ENCODE measurements at places on chromosomes 11 and 22.

DNA sequence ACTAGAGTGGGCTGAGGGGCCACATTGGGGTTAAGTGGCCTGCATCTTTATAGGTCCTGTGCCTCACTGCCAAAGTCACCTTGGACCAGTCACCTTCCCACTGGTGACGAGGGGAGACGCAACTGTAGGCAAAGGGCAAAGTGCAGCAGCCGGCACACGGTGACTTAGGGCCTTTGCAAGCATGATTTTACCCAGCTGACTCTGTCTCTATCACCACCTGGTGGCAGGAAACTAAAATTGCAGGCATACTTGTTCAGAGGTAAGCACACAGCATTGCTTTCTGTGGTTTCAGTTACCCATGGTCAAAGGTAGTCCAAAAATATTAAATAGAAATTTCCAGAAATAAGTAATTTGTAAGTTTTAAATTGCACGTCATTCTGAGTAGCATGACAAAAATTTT is 1164.4 kb downstream of the BRD1 start:
- DNase-seq = no peak

- no peak for DNase-seq
These were observed 78.7 kb downstream of the ENTHD1 start for GRCh38 chr22:39814899-39815298.

DNA sequence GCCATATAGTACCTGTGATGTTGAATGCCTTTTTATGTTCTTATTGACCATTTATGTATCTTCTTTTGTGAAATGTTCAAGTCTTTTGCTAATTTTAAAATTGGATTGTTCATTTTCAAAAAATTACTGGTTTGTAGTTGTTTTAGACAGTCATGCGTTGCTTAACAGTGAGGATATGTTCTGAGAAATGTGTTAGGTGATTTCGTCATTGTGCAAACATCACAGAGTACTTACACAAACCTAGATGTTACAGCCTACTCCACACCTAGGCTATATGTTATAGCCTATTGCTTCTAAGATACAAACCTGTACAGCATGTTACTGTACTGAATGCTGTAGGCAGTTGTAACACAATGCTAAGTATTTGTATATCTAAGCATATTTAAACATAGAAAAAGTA is 32.5 kb downstream of the PDE3B start:
- no peak for DNase-seq

- DNase-seq = no peak
These were observed 279.7 kb downstream of the SWAP70 start for GRCh38 chr11:9943386-9944110.

DNA sequence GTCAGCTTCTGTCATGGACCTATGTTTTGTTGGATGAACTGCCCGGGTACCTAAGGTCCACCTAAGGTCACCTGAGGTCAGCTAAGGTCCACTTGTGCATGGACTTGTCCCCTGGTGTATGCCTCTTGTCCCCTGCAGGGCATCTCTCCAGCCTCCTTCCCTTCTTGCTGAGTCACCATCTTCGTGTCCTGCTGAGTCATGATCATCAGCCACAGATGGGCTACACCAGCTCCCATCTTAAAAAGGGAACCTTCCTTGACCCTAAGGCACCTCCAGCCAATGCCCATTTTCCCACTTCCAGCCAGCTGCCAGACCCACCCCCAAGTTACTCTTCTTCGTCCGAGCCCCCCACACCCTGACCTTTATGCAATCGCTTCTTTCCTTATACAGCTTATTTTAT is 544.9 kb downstream of the TBC1D22A start:
- no peak for DNase-seq

DNA sequence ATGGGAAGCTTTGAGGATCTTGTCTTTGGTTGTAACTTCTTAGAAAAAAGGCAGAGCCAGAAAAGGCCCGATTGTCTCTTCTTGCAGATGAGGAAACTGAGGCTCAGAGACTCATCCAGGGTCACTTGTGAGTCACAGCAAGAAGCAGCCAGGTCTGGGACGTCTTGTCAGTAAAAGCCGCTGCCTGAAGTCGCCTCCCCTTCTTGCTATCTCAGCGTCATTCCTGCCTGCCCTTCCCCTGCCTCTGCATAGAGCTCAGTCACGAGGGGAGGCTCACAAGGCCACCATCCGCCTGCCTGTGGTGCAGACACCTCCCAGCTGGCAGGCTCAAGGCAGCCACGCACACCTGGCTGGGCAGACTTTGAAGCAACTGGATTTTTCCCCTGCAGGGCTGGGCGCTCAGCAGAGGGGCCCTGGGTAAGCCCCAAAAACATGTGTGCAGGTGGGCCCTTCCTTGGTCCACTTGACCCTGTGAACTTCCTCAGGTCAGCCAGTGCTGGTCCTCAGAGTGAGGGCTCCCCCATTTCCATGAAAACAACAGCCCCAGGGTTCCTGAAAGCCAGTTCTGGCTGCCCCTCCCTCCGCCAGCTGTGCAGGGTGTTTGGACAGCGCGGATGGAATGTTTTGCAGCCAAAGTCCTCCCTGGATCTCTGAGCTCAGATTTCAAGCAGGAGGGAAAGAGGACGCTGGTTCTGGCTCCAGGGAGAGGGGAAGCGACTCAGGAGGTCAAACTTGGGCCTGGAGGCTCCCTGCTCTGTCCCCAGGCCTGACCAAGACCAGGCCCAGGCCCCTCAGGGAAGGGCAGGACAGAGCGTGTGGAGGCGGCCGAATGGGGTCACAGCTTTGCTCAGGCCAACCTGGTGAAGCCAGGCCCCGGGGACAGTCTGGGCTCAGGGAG is 6.0 kb upstream of the RAB3IL1 start:
- peak; percentile 23 for DNase-seq

DNA sequence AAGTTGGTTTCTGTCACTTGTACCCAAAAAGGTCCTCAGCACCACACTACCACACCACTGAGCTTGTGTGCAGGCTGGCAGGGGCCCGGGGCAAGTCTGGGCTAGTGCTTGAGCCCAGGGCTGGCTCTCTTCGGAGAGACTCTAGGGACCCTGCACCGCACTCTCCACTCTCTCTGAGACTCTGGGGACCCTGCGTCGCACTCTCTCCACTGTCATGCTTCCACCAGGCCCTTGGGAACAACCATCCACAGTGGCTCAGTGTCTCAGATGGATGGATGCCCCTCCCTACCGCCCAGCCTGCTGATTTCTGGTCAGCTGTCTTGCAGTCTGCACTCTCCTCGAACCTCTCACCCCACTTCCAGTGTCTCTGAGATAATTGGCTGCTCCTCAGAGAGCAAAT is 2.0 kb upstream of the SBF1 start:
- DNase-seq = no peak

GRCh38 chr11:113322158-113322557 is 7.8 kb downstream of the TTC12 start:
- no peak for DNase-seq

GRCh38 chr11:130456286-130456685 is 7.8 kb downstream of the ADAMTS15 start:
- no peak for DNase-seq

DNA sequence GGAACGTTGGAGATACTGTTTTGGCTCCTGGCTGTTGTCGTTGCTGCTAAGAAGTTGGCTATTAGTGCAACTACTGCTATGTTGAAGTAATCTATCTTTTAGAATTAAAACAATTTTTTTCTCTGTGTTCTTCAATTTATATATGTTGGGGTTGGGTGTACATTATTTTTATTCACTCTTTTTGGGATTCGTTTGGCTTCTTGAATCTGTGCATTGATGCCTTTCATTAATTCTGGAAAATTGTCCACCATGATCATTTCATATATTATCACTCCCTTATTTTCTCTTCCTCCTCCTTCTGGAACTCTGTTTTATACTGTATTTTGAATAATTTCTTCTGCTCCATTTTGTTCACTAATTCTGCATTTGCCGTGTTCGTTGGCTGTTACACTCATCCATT is 199.5 kb upstream of the PLET1 start:
- no peak for DNase-seq

- DNase-seq = no peak
These were observed 22.6 kb upstream of the ISX start for GRCh38 chr22:35043252-35043933.

DNA sequence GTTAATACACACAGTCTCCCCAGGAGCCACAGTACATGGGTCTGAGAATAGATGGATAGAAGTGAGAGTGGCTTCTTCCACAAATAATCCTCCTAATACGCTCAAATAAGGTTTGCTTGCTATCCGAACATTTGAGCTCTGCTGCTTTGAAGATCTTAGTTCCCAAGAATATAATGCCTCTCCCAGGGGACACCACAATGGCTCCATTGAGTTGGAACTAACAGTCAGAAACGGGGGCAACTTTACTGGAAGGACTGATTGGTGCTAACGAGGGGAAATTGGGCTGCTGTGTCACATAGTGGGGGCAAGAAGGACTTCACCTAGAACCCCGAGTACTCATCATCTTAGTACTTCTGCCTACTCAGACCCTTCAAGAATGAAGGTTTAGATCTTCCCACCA is 66.2 kb downstream of the IGLL5 start:
- no peak for DNase-seq

- no peak for DNase-seq
These were observed 1.1 kb upstream of the RIN1 start for GRCh38 chr11:66337103-66337899.

GRCh38 chr11:43942662-43943371 is 380 bp downstream of the C11orf96 start:
- no peak for DNase-seq

- DNase-seq = peak; percentile 80
These were observed 896.9 kb downstream of the KCNA4 start for GRCh38 chr11:29119707-29120618.

DNA sequence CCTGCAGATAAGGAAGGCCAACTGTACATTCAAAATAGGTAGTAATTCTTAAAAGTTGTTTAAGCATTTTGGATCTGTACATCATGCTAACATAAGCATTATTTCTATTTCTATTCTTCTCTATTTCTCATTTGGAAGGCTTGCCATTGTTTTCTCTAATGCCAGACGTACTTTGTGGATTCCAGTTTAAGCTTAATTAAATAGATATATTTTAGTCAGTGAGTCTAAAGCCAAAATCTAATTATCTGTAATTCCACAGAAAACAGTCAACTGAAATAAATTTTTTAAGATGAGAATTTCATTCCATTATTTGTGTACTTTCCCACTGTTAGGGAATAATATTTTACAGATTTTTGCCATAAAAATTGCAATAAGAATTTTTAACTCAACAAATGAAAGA is 123.0 kb downstream of the LUZP2 start:
- DNase-seq = no peak

GRCh38 chr22:49197505-49197904 is 630.2 kb downstream of the BRD1 start:
- no peak for DNase-seq

- DNase-seq = no peak
These were observed 15.6 kb downstream of the ARFGAP3 start for GRCh38 chr22:42841444-42841843.

DNA sequence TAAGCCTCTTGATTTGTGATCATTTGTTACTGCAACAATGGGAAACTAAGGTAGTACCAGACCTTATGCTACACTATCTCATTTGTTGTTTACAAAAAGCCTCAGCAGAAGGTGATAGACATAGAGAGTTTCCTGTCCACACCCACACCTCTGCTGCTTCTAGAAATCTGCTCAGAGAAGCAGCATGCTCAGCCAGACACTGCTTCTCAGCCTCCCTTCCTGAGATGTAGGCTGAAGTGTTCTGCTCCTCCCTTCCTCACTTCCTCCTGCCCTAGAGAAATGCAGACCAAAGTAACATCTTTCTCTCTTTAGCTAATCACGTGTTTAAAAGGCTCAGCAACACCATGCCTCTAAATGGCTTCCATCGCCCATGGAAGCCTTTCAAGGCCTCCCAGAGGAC is 88.4 kb downstream of the SLC1A2 start:
- DNase-seq = no peak
